ENCODE measurements at places on chromosomes 5 and 9.

- DNase-seq: peak; percentile 48
Measured at GRCh38 chr5:10286162-10286861, 21.4 kb downstream of the CMBL start.

- no peak for DNase-seq
Measured at GRCh38 chr9:137715321-137715720, 96.5 kb downstream of the EHMT1 start.

- DNase-seq: no peak
Measured at GRCh38 chr9:103949096-103949495, 145.0 kb upstream of the SMC2 start.

DNA sequence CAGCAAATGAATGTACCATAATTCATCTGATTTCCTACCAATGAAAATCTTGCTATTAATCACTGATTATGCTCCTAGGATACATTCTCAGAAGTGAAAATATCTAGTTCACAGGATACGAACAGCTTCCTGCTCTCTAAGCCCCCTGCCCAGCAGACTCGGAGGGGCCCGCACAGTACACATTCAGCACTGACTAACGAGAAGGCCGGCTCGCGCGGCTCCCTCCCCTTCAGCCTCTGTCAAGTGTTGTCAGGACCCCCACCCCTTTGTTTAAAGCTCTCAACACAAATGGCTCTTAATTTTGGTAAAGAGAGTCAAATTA is 82.0 kb downstream of the PRRT1B start:
- no peak for DNase-seq
